ENCODE measurements at places on chromosomes 12 and 14.
A peak's percentile ranks its signal among the peaks of the same experiment; 100 is the strongest.

- DNase-seq, result peak; percentile 57
Observed at GRCh38 chr12:12502815-12503151, 59.9 kb downstream of the DUSP16 start.

- no peak for DNase-seq
Observed at GRCh38 chr14:32932914-32933628, 5.6 kb upstream of the NPAS3 start.

DNA sequence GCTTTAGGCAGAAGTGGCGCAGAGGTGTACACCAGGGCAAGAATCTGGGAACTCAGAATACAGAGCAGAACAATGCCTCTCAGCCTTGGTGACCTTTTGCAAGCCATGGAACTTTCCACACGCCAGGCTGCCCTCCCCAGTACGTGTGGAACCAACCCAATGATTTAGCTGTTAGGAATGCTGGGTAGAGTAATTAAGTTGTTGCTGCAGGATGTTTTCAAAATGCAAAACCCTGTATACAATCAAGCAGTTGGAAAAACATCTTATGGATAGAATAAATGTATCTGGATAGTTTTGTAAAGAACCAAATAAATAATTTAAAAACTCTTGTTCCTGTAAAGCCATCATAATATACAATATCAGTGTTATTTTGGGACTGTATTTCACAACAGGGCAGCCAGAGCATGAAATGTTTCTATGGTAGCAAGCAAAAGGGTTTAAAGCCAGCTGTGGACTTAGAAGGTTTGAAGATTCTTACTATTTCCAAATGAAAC, 19.4 kb downstream of the PPP1R36 start:
- DNase-seq, result no peak

- DNase-seq, result no peak
Observed at GRCh38 chr12:51695241-51696010, 104.4 kb downstream of the SCN8A start.

- DNase-seq, result no peak
Observed at GRCh38 chr12:123390498-123391426, 6.8 kb downstream of the KMT5A start.

DNA sequence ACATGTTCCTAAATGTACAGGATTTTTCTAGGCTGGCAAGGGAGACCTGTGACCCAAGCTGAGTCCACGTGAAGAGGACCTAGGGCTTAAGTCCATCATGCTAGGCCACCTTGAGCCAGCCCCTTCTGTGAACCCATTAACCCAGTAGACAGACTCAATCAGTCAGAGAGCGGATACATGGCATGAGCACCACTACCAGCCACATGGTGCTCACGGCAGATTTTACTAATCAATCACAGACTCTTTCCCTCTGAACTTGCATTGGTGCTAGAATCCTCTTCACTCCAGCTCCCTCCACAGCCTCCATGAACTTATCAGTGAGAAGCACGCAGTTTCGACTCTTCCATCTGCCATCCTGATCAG, 9.0 kb downstream of the PHETA1 start:
- no peak for DNase-seq

DNA sequence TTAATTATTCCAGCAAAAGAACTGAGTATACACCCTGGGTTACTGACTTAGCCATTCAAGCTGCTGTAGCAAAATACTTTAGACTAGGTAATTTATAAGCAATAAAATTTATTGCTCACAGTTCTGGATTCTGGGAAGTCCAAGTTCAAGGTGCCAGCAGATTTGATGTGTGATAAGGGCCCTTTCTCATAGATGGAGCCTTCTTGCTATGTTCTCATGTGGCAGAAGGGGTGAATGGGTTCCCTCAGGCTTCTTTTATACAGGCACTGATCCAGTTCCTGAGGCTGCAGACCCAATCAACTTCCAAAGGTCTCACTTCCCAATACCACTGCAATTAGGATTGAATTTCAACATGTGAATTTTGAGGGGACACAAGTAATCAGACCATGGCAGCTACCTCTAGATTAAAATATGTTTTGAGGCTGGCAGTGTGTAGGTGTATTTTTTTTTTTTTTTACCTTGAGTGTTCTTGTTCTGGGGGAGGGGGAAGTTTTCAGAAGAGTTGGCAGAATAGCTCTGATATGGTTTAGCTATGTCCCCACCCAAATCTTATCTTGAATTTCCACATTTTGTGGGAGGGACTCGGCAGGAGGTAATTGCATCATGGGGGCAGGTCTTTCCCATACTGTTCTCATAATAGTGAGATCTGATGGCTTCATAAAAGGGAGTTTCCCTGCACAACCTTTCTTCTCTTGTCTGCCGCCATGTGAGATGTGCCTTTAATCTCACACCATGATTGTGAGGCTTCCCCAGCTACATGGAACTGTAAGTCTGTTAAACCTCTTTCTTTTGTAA, 178.2 kb downstream of the RASSF9 start:
- DNase-seq, result no peak

GRCh38 chr12:64893961-64894360, 69.5 kb downstream of the TBC1D30 start:
- DNase-seq, result no peak

DNA sequence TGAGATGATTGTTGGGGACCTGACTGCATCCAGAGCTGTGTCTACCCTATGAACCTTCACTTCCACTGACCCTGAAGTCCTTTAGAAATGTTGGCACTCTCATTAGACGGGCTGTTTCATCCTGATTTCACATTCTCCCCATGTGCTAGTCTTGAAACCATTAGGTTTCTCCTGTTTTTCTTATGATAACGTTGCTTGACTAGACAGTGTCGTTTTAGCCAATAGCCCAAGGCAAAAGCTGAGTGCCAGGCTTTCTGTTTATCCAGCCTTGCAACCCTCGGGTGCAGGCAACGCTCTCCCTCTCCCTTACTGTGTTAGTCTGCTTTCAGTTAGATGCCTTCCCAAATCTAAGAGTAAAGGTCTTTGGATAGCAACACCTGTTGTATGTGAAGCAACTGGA, 30.1 kb downstream of the DACT1 start:
- no peak for DNase-seq

GRCh38 chr14:61341275-61342206, 20.2 kb downstream of the PRKCH start:
- peak; percentile 47 for DNase-seq

DNA sequence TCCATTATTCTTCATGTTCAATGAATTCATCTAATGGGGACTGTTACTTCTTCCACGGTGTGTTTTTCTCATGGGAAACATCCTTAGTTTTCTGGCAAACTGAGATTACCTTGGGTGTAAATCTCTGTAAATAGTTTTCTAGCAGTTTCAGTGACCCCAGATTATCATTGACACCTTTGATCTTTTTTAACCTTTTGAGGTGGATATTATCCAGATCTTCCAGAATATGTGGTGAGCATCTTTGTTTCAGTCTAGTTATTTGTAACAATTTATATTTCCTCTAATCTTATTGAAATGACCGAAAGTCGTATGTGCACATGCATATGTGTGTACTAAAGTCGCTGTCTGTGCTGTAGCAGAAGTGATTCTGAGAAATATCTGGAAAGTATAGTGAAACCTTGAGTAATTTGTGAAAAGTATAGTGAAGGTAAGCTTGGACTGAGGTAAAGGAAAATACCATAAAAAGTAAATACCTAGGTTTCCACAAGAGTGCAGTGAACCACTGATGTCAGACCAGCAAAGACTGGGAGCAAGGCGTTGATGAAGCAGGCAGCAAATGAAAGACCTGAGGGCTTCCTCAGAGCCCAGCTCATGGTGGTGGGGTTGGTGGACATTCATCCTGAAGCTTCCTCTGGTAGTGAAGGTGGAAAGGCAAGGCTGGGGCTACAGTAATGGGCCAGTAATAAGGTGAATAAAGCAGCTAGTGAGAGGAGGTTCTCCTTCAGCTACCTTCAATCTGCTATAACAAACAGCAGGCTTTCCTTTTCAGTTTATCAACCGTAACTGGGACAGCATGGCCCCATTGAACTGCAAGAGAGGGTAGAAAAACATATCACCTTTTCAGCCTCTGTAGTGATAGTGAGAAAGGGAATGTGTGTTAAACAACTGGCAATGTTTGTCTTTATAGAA, 480.2 kb upstream of the FBXO33 start:
- no peak for DNase-seq

DNA sequence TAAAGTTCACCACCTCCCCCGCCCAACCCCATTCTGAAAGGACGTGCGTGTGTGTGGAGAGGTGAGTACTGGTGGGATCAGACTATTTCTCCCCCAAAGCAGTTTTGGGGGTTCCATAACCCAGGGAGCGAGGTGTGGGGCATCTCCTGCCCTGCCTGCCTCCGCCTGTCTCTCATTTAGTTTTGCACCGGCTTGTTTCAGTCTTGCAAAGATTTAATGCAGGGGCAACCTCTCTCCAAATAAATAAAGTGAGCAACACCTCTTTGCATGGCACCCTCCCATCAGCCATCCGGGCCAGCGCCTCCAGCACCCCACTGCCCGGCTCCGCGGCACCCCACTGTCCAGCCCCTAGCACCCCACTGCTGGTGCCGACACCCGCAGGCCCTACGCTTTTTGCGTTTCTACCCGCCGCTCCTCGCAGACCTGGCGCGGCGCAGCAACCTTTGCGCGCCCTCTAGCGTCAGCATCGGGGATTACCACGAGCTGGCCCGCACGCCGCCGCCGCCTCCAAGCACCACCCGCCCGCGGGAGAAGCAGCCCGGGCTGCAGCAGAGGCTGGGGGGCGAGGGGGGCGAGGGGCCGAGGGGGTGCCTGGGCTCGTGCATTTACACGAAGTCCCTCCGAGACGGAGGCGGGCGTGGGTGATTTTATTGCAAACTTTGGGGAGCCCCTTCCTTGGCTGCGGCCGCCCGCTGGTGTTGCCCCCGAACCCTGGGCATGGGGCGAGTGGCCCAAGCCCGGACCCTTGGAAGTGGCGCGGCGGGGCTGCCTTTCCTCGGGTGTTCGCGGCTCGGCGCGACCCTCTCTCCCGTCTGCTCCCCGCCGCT, 55.8 kb upstream of the VRK1 start:
- peak; percentile 73 for DNase-seq

- no peak for DNase-seq
Observed at GRCh38 chr14:51844081-51844881, 16.1 kb upstream of the GNG2 start.

DNA sequence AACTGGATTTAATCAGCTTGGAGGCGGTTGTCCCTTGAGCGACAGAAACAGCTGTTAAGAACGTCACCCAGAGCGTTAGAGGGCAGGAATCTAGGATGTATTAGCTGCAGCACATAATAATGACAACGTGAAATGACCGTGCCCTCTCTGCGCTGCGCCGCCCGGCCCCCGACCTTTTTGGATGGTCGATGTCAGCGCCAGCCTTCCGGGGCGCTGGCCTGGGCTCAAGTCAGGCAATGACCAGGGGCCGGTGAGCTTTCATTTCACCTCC, 427 bp upstream of the TMEM120B start:
- peak; percentile 45 for DNase-seq

GRCh38 chr14:90780519-90780918, 35.7 kb downstream of the TTC7B start:
- DNase-seq, result no peak

DNA sequence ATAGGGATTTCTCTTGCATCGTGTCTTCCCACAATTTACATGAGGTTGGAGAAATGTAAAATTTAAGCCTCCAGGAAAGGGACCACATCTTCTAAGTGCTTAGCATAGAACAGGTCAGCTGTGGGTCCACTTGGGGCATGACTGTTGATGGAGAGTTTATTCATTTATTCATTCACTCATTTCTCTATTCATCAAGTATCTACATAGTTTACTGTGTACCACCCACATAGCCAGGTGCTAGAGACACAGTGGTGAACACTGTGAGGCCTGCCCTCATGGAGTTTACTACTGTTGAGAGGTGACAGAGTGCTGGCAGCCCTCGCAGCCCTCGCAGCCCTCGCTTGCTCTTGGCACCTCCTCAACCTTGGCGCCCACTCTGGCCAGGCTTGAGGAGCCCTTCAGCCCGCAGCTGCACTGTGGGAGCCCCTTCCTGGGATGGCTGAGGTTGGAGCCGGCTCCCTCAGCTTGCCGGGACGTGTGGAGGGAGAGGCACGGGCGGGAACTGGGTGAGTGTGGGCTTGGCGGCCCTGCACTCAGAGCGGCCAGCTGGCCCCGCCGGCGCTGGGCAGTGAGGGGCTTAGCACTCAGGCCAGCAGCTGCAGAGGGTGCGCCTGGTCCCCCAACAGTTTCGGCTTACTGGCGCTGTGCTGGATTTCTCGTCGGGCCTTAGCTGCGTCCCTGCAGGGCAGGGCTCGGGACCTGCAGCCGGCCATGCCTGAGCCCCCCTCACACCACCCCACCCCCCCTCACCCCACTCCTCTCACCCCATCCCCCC, 1.7 kb upstream of the JPH4 start:
- DNase-seq, result no peak

DNA sequence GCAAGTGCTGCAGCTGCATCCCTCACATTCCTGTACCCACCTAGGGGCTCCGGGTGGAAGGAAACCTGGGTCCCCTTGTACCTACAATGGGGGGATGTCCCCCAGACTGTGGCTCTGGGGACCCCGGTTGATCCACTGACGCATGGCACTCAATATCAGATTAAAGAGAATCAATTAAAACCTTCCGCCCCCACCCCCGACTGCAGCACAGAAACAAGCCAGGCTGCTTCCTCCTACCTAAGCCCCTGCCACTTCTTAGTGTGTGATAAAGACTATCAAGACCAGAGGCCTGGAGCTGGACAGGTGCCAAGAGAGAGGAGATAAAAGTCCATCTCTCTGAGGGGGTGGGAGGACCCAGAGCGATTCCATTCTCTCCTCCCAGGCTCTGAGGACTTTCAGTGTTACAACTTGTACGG, 28.2 kb upstream of the RPLP0 start:
- DNase-seq, result no peak

- DNase-seq, result no peak
Observed at GRCh38 chr12:63882844-63883243, 38.3 kb downstream of the SRGAP1 start.

DNA sequence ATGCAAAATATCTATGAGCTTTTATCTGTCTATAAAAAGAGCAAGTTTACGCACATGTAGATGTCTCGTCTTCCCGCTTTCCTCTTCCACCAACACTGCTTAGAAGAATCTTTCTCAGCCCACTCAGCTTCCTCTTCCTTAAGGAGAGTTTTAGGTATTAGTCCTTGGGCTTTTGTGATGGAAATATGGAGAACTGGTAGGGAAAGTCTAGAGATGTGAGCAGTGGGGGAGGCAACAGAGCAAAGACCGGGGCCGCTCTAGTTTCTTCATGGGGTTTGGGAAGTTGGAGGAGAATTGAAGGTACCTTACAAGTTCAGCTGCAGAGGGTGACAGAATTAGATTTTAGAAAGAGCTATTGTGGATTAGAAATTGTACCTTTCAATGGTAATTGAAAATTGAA, 56.3 kb upstream of the CPNE8 start:
- DNase-seq, result no peak

DNA sequence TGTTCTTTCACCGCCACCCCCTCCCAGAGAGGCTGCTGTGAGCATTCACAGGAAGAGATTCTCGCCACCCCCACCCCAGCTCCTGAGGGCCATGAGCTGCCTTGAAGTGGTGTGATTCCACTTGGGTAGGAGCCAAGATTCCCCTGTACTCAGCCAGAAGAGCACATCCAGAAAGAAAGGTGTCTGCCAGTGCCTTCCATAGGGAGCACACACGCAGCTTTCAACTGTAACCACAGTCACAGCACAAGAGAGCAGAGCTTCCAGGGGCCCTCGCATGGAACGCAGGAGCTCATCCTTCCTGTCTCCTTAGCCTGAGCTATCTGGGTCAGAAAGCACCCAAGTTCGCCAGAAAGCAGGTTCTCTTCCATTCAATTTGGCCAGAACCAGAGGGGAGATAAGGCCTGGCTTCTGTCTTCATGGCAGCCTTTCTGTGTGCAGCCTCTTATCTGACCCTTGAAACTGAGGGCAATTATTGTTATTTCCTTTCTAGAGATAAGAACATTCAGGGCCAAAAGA, 66.6 kb upstream of the SCN8A start:
- no peak for DNase-seq
